ENCODE measurements at places on chromosomes 7 and 10. TPM values are rescaled to one million over a fixed set of nuclear protein-coding genes. Genes with fewer than 3 reads are reported as not detected.

GRCh38 chr10:79883986-79884385, 57.4 kb downstream of the NUTM2E start:
- DNase-seq: no peak

- DNase-seq: no peak
Observed at GRCh38 chr10:48506147-48506917, 98.5 kb downstream of the ARHGAP22 start.

DNA sequence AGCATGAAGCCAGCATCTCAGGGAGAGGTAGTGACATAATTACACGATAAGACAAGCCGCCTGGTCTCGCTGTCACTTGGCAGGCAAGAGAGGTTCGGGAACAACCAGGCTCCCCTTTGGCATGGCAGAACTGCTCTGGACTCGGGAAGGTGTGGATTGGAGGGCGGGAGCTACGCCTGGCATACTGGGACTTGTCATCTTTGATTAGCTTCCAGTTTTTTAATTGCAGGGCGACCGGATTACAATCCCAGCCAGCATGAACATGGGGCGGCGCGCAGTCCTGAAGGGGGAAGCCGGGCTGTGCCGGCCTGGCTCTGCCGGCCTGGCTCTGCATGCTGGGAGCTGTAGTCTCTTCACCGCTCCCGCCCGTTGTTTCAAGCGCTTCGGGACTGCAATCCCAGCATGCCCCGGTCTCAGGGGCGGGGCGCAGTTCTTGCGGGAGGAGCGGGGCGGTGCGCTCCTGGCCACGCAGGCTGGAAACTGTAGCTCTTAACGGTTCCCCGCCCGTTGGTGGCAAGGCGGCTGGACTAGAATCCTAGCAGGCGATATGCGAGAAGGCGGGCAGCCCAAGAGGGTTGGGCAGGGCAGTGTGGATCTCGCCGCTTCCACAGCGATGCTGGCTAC, 45.5 kb upstream of the ZNF716 start:
- DNase-seq: no peak

- no peak for DNase-seq
Observed at GRCh38 chr7:87375662-87376435, 30.4 kb downstream of the CROT start.

DNA sequence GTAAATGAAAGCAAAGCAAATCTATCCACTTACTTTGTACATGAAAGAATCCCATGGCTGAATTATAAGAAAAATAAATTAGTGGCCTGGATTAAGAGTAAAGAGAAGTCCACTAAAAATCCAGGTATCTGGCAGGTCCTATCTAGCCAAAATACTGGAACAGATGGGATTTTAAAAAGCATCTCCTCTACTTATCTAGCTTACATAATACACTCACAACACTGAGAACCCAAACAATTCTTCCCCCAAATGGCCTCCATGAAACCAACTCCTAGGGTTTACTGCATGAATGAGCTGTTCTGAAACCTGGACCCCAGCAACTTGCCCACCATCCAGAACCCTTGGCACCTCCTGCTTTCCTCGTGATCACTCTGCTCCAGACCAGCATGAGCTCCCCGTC, 61.3 kb downstream of the AFAP1L2 start:
- DNase-seq: no peak

- no peak for DNase-seq
Observed at GRCh38 chr7:157428554-157428945, 91.7 kb downstream of the DNAJB6 start.

DNA sequence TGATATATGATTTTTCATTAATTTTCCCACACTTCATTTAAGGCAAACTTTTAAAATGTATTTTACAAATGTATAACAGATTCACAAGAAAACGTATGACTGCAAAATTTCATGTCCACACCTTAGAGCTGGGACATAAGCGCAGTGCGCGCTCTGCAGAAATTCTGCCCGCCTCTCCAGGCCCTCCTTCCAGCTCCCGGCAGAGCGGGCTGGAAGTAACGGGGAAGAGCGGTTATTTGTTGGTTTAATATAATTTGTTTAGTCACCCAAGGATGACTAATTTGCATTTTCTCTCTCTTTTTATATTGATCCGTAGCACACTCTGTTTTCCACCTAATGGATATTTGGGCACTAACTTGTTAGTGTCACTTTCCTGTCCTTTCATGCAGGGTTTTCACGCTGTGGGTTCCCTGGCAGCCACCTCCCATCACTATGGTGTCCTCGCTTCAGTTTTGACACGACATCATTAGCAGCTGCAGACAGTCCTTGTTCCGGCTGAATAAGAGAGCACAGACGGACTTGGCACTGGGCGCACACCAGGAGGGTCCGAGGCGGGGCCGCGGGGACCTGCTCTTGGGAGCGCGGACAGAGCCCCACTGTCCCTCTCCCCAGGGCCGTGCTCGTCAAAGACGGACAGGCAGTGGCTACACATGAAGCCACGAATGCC, 129.2 kb upstream of the SEC61G start:
- DNase-seq: peak; percentile 61

- no peak for DNase-seq
Observed at GRCh38 chr7:1794888-1795542, 124.9 kb downstream of the ELFN1 start.

GRCh38 chr7:29274146-29275017, 79.8 kb downstream of the CHN2 start:
- DNase-seq: peak; percentile 70

DNA sequence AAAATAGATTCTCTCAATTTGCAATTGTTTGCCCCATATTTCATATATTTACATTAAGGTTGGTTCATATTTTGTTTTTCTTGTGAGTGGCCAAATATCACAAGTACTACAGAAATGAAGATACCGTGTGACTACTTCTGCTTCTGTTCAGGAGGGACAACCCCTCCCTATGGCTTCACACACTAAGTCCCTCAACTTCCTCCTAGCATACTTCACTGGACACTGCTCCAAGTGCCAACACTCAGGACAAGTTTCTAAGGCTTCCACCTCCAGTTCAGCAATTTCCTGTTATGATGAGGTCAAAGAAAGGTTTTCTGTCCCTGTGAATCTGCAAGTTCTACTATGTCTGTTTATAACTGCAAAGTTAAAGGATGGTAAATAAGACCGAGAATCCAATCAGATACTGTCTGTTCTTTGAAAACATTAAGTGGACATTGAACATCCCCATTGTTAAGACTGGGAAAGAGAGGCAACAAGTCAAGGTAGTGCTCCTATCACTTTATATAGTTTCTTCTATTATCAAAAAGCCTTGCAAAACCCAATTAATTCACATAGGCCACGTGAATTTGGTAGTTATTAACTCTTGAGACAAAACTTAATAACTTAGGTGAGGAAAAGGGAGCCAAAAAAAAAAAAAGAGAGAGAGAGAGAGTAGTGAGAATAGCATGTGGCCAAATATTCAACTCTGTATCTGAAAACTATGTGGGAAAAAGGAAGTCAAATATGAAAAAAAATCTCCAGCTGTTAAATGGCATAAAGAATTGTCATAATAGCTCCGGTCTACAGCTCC, 81.3 kb upstream of the DKK1 start:
- DNase-seq: no peak

GRCh38 chr10:104925232-104925851, 284.3 kb downstream of the SORCS3 start:
- peak; percentile 59 for DNase-seq

DNA sequence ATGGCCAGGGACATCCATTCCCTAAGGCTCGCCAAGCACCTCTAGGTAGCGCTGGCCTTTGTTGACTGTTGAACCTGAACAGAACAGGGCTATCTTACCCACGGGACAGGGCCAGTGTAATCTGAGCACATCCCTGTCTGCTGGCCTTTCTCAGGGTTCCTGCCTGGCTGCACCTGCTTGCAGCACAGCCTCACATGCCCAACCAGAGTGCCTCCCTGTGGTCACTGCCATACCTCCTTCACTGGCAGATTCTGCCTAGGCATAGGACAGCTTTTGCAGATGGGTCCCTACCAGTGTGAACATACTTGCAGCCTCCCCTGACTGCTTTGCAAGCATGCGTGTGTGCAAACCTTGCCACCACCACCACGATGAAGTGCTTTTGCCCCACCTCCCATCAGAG, 15.8 kb upstream of the LIPN start:
- DNase-seq: no peak

- DNase-seq: no peak
Observed at GRCh38 chr7:13826752-13827151, 162.7 kb downstream of the ETV1 start.

- DNase-seq: no peak
Observed at GRCh38 chr7:38321515-38321944, 48.1 kb upstream of the TARP start.

DNA sequence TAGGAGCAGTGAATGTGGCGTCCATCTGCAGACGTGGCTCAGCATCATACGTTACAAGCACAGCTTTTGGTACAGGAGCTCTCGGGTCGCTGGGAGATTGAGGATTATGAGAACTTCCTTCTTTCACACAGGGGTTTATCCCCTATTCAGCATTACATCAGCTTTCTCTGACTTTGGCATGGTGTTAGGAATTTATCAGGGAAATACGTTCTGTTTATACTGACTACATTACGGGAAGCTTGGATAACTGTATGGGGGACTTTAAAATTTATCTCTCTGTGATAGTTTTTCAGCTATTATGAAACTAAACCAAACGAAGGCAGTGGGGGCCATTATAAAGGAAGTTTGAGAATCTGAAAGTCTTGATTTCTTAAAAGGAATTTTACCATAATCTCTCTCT, 110.1 kb upstream of the INSYN2A start:
- DNase-seq: no peak

DNA sequence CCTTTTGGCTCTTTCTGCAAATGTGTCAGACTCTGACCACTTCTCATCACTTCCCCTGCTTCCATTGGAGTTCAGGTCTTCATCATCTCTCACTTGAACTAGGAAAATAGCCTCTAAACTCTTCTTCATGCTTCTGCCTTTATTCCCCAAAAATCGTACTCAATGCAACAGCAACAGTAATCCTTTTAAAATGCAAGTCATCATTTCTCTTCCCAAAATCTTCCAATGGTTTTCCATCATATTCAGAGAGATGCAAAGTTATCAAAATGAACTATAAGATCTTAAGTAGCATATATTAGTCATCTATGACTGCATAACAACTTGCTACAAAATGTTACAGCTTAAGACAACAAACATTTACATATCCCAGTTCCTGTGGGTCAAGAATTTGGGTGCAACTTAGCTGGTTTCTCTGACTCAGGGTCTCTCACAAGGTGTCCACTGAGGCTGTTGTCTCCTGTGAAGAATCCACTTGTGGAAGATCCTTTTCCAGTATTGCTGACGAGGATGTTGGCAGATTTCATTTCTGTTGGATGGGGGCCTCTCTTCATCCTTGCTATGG, 31.0 kb upstream of the ETV1 start:
- DNase-seq: no peak

- peak; percentile 86 for DNase-seq
Observed at GRCh38 chr10:76036111-76036940, 604.9 kb downstream of the LRMDA start.

- no peak for DNase-seq
Observed at GRCh38 chr10:124652701-124653100, 91.5 kb downstream of the FAM53B start.

DNA sequence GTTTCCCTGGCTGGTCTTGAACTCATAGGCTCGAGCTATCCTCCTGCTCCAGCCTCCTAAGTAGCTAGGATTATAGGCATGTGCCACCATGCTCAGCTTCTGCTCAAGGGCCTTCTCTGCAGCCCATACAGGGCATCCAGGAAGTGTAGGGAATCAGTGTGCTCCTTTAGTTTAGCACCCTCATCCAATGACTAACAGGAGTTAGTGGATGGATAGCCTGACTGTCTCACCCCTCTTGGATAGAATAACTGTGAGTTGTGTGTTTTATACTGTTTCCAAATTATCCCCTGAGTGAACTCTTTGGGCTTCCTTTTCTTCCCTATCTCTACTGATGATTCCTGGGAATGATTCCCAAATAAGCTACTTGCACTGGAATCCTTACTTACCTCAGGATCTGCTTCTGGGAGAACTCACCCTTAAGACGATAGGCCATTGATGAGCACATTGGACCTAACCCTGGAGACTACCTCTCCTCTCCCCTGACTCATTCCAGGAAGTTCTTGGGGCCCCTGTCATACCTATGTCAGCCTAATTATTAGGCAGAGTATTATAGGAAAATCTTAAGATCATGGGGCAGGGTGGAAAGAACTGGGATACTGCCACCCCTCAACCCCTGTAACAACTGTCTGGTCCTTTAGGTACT, 18.5 kb downstream of the STRIP2 start:
- no peak for DNase-seq

GRCh38 chr7:130009848-130010688, 41.1 kb downstream of the ZC3HC1 start:
- DNase-seq: no peak

Gene ATG9B
- 25.8 TPM for total RNA-seq

Gene FBH1
- 93.1 TPM for total RNA-seq

Gene PVRIG
- not detected for total RNA-seq

Gene WDFY4
- 5.7 TPM for total RNA-seq

Gene CYP3A4
- total RNA-seq: not detected

Gene ABCA13
- total RNA-seq: 0.72 TPM

Gene GAD2
- total RNA-seq: not detected

Gene BEND7
- 5.1 TPM for total RNA-seq

Gene CRYGN
- total RNA-seq: not detected

Gene DMBT1
- 272 TPM for total RNA-seq

Gene LBX1
- total RNA-seq: 5.6 TPM

Gene OR6B1
- total RNA-seq: not detected

Gene GRID2IP
- total RNA-seq: 0.31 TPM
